Activated B cell treated with CpG ODN at 0.5 μM for 24 hours (primary cell): ENCODE measurements at places on chromosomes 2 and 18. TPM values are rescaled to one million over a fixed set of nuclear protein-coding genes. Genes with fewer than 3 reads are reported as not detected.

DNA sequence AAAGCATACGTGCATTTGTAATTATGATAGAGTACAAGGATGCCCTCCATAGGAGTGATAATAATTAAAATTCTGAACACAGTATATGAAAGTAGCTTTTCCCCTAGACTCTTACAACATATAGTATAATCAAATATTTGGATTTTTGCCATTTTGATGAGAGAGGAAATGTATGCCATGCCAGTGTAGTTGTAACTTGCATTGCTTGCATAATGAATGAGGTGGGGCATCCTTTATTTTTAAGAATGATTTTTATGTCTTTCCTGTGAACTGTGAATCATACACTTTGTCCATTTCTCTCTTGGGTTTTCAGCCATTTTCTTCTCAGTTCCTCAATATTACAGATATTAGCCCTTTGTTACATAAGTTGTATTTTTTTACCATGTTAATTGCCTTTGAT, 197.5 kb downstream of the SCG2 start:
- no peaks in the 10 kb centered on the region for H3K36me3 ChIP-seq
- H3K27me3 ChIP-seq: no peaks in the 10 kb centered on the region
- DNase-seq: no peak

- H3K27ac ChIP-seq: no peak overlapping the region
- H3K27me3 ChIP-seq: no peaks in the 10 kb centered on the region
- H3K4me1 ChIP-seq: peaks cover 7% of the 10 kb centered on the region
- DNase-seq: no peak
- H3K4me3 ChIP-seq: no peak overlapping the region
These were observed 153.0 kb downstream of the TMEM247 start for GRCh38 chr2:46632349-46632748.

IMPA2 gene
- total RNA-seq: 5.8 and 7.5 TPM in 2 replicates

DNA sequence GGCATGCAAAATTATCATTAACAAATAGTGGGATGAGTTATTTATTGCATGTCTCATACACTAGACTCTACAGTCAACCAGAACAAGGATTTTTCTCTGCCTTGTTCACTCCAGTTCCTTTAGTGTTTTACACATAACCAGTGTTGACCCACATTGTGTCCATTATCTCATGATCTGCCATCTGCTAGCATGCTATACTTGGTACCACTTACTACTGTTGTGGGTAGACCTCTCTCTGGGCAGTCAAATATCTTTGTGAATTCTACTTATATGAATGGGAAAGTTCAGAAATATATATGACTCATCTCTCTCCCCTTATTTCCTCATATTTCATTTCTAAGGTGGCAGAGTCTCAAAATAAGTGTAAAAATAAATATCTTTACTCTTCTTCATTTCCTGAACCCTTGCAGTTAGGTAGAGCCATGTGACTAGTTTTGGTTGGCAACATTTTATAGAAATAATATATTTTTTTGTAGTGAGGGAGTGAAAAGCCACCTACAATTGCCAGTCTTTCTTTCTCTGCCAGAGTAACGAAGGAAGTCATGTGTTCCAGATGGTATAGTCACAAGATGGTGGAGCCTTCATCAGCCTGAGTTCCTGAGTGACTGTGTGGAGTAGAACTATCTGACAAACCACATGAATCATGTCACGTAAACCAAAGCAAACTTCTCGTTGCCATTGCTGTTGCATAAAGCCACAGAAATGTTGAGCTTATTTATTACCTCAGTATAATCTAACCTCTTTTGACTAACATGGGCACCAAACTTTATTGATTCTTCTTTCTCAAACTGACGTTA, 704.0 kb downstream of the RNF144A start:
- H3K4me1 ChIP-seq: no peaks in the 10 kb centered on the region
- H3K27ac ChIP-seq: no peak overlapping the region
- H3K27me3 ChIP-seq: peaks cover 7% of the 10 kb centered on the region
- no peak for DNase-seq

DNA sequence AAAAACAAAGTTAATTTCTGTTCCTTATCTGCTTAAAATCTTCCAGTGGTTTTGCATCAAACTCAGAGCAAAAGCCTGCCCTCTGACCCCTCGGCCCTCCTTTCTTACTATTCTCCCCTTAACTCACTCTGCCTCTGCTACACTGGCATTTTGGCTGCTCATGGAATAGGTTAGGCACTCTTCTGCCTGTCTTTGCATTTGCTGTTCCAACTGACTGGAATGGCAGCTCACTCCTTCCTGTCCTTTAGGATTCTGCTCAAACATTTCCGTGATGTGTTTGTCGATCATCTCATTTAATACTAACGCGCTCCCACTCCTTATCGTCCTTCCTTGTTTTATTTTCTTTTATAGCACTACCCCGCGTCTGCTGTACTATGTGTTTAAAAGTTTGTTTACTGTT, 815 bp downstream of the CEBPZ start:
- no peaks in the 10 kb centered on the region for H3K27me3 ChIP-seq
- no peak overlapping the region for H3K27ac ChIP-seq

PROKR1 gene
- total RNA-seq: 0.05 and 0.09 TPM in 2 replicates

GRCh38 chr18:2002151-2002550, 569.2 kb downstream of the METTL4 start:
- DNase-seq: no peak
- no peak overlapping the region for H3K4me3 ChIP-seq
- no peaks in the 10 kb centered on the region for H3K27me3 ChIP-seq
- H3K4me1 ChIP-seq: no peaks in the 10 kb centered on the region
